Heart left ventricle (tissue), 16 donors: ENCODE measurements at places on chromosomes 16 and 17. TPM values are rescaled to one million over a fixed set of nuclear protein-coding genes. Genes with fewer than 3 reads are reported as not detected.
A peak's percentile ranks its signal among the peaks of the same experiment; 100 is the strongest.

DNA sequence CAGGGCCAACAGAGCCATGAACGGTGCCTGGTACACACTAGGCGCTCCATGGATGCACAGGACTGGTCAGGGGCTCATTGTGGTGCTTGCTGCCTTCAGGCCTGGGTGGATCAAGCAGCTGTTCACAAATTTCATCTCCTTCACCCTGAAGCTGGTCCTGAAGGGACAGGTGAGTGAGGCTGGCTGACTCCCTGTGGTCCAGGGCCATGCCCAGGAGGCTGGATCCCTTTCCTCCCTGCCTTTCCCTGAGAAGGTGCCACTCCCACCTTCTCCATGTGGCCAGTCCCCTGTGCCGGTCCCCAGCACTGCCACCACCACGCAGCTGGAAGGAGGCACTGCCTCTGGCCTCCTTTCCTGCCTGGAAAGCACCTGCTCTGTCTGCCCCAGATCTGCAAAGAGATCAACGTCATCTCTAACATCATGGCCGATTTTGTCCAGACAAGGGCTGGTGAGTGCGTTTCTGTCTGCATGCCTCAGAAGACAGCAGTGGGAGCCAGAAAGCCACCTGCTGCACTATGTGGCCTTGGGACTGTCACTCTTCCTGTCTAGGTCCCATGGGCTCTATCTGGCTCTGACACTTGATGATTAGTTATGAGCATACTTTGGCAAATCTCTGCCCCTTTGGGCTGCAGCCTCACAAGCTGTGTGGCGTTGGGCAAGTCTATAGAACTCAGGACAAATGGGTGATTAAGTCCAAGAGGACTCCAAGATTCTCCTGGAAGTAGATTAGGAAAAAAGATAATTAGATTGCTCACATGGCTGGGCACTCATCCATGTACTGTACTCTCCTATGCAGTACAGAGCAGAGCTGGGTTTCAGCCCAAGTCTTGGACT lies 9.4 kb downstream of the CETP start:
- DNase-seq, result no peak

- DNase-seq, result no peak
Measured at GRCh38 chr16:79169239-79169638, 431.3 kb downstream of the MAF start.

DNA sequence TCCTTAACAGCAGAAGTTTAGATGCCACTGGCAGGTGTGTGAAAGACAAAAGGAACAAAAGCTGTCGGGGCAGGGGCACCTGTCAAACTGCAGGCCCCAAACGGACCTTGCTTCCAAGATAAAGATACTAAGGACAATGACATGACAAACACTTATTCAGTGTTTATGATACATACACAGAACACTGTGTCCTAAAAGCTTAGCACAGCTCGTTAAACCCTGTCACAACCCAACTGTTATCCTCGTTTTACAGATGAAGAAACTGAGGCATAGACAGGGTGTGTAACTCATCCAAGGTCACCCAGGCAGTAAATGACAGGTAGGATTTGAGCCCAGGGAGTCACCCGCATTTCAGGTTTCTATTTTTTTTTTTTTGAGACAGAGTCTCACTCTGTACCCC lies 9.6 kb downstream of the SDK2 start:
- no peak for DNase-seq

DNA sequence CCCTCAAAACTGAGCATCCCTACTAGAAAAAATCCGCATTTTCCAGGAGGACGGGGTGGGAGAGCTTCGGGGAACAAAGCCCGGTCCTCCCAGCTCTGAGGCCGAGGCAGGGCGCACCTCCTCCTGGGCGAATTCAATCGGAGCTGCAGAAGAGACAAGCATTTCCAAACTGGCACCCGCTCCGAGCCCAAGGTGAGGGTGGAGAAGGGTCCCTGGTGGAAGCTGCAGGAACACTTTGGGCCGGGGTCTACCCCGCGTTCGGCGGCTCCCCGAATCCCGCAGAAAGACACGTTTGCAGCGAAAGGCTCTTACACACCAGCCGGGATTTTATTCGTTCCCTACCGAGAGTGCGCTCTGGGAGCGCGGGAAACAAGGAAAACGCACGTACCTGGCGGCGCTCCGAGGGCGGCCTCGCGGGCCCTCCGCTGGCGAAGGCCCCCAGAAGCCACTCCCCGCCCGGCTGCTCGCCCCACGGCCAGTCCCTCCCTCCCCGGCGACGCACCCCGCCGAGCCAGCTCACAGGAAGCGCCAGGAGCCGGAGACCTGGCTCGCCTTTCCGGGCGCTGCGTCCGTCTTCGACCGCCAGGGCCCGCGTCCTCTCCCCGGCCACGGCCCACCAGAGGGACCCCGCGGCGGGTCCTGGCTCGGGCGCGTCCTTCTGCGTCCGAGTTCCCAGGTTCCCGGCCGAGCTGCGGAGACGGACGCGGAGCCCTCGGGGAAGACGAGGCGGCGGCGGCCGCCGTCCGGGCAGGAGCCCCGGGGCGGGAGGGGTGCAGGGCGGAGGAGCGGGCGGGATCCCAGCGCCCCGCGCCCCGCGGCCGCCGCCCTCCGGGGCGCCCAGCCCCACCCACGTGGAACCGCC lies 49.8 kb upstream of the BAHCC1 start:
- DNase-seq, result peak; percentile 95

DNA sequence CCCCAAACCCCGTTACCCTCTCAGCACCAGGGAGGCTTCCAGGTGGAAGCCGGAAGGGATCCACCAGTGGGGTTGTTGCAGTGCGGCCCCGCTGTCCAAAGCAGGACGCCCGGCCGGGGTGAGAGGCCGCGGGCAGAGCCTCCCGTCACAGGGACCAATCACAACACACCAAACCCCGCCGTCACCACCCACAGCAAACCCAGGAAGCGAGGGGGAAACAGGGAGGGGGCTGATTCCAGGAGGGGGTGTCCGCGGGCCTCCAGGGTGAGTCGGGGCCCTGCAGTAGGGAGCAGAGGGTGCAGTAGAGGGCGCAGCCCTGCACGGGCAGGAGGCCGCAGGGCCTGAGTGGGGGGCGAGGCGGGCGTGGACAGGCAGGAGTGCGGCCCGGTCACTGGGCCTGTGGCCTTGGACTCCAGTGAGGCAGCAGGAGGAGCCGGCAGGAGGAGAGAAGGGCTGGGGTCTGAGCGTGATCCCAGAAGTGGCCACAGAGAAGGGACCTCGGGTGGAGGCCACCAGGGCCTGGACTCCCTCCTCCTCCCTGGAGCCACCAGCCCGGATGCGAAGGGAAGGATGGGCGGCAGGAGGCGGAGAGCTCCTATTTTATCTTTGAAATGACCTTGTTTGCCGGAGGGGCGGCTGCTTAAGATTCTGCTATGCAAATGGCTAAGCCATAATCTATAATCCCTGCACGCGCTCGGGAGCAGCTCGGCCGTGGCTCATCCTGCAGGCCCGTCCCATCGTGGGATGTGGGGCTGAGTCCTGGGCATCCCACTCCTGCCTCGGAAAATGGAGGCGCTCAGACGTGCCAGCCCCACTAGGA lies 41.5 kb downstream of the ZFPM1 start:
- DNase-seq, result no peak

DNA sequence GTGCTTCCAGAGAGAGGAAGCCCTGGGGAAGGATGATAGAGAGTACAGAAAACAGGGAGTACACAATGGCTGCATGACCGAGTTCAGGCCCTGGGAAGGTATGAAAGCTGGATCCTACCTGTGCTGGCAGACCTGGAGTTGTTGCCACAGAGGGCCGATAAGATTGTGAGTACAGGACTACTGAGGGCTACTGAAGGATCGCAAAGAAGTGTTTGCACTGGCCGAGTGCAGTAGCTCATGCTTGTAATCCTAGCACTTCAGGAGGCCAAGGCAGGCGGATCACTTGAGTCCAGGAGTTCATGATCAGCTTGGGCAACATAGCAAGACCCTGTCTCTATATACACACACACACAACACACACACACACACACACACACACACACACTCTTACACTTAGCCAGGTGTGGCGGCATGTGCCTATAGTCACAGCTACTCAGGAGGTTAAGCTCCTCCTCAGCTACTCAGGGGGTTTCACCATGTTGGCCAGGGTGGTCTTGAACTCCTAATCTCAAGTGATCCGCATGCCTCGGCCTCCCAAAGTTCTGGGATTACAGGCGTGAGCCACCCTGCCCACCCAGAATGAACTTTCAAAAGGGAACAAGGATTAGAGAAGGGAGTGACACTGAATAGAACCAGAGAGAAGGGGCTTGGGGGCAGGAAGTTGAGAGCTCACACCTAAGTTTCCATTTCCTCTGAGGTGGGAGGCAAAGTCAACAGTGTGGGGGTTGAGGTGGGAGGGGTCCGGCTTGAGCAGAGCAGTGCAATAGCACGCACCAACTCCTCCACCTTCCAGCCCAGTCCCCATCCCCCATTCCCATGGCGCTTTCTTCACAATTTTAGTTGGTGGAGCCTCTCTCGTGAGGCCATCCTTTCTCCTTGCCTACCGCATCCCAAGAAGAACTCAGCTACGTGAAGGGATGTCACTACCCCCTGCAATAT lies 7.5 kb downstream of the SCIMP start:
- no peak for DNase-seq

GRCh38 chr16:68563631-68564381 lies 24.7 kb downstream of the ZFP90 start:
- DNase-seq, result no peak

- no peak for DNase-seq
Measured at GRCh38 chr17:55433629-55434422, 12.2 kb upstream of the MMD start.

DNA sequence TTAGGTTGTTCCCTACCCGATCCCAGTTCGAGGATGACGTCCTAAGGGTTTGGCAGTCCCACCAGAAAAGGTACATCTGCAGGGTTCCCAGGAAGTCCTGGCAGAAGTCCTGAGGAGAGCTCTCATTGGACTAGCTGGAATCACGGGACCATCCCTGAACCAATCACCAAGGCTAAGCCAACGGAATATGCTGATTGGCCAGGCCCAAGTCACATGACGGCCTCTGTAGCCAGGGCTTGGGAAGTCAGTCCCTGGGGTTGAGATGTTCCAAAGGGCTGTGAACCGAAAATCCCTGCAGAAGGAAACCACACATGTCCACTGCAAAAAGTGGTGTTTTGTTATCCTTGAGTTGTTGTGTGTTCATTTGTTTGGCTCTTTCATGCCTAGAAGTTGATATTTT lies 68.2 kb upstream of the ZNF423 start:
- no peak for DNase-seq

Gene PRPSAP2
- 16.4 TPM for total RNA-seq

Gene MYOCD
- 48.4 TPM for total RNA-seq

Gene GPR139
- total RNA-seq, result not detected
